Suprapubic skin (tissue), 4 donors: ENCODE measurements at places on chromosomes 5 and 9. TPM values are rescaled to one million over a fixed set of nuclear protein-coding genes. Genes with fewer than 3 reads are reported as not detected.

Gene MSX2
- total RNA-seq, result 10.9 TPM

- H3K27ac ChIP-seq, result no peak overlapping the region
- H3K4me3 ChIP-seq, result no peak overlapping the region
- H3K4me1 ChIP-seq, result no peaks in the 10 kb centered on the region
- no peak for DNase-seq
- no peaks in the 10 kb centered on the region for H3K27me3 ChIP-seq
Observed at GRCh38 chr5:103667068-103667467, 104.5 kb upstream of the NUDT12 start.

- H3K4me3 ChIP-seq, result no peak overlapping the region
- no peaks in the 10 kb centered on the region for H3K36me3 ChIP-seq
- H3K27ac ChIP-seq, result no peak overlapping the region
- DNase-seq, result no peak
- H3K4me1 ChIP-seq, result no peaks in the 10 kb centered on the region
- H3K27me3 ChIP-seq, result no peaks in the 10 kb centered on the region
Observed at GRCh38 chr5:36334315-36334714, 32.6 kb upstream of the RANBP3L start.

- H3K4me1 ChIP-seq, result peaks cover 30% of the 10 kb centered on the region
- H3K4me3 ChIP-seq, result no peak overlapping the region
- H3K27me3 ChIP-seq, result no peaks in the 10 kb centered on the region
- H3K36me3 ChIP-seq, result no peaks in the 10 kb centered on the region
Observed at GRCh38 chr9:37417857-37418618, 4.5 kb upstream of the GRHPR start.

GRCh38 chr5:137607771-137608170, 108.6 kb upstream of the SPOCK1 start:
- no peak overlapping the region for H3K27ac ChIP-seq
- no peaks in the 10 kb centered on the region for H3K36me3 ChIP-seq
- no peak for DNase-seq
- H3K27me3 ChIP-seq, result peaks cover 3% of the 10 kb centered on the region
- H3K4me1 ChIP-seq, result no peaks in the 10 kb centered on the region

Gene PCDHGC4
- total RNA-seq, result 17.6 TPM

Gene EFNA5
- 22.5 TPM for total RNA-seq

GRCh38 chr9:81103597-81104471, 585.5 kb downstream of the TLE1 start:
- H3K36me3 ChIP-seq, result no peaks in the 10 kb centered on the region
- no peaks in the 10 kb centered on the region for H3K27me3 ChIP-seq
- no peak overlapping the region for H3K4me3 ChIP-seq
- H3K4me1 ChIP-seq, result no peaks in the 10 kb centered on the region
- DNase-seq, result no peak

DNA sequence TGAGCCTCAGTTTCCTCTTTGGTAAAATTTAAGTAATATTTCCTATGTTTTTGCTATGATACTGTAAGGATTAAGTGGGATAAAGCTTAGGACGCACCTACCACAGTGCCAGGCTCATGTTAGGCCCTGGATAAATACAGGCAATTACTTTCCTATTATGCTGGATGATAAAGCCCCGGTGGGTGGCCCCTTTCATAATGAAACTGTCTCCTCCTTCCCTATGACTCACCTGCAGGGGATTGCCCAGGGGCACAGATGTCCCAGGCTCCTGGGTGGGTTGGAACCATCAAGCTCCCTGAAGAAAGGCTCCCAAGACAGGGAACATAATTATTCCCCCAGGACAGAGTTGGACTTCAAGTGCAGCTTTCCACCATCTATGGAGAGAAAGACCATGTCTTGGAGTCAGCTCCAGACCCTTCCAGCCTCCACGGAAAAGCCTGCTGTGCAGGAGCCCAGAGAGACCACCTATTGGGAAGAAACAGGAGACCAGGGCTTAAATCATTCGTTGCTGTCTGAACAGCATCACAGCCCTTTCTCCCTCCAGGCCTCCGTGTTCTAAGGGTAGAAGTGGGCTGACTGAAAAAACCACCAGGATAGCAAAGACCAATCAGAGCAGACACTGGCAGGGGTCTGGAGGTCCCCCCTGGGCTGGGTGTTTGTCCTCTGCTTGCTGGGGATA, 43.2 kb upstream of the FOXE1 start:
- no peak for DNase-seq
- H3K4me3 ChIP-seq, result no peak overlapping the region
- no peak overlapping the region for H3K27ac ChIP-seq
- H3K36me3 ChIP-seq, result no peaks in the 10 kb centered on the region

DNA sequence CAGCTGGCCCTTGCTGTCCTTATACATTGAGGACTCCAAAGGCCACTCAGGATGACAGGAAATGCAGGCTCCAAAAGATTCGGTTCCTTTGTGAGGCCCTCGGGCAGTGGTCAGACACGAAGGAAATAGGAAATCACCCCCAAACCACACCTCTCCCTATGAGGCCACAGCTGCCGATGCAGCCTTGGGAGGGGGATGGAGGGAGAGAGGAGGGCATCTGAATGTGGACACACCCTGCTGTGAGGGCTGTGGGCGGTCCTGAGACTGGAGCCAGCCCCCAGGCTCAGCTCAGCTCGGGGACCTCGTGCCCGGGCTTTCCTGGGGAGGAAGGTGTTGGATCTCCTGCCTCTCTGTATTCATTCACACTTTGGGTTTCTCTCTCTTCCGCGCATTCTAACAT, 2.7 kb upstream of the CLPTM1L start:
- no peak overlapping the region for H3K4me3 ChIP-seq
- no peaks in the 10 kb centered on the region for H3K27me3 ChIP-seq
- no peak for DNase-seq
- H3K36me3 ChIP-seq, result peaks cover 4% of the 10 kb centered on the region
- no peak overlapping the region for H3K27ac ChIP-seq

DNA sequence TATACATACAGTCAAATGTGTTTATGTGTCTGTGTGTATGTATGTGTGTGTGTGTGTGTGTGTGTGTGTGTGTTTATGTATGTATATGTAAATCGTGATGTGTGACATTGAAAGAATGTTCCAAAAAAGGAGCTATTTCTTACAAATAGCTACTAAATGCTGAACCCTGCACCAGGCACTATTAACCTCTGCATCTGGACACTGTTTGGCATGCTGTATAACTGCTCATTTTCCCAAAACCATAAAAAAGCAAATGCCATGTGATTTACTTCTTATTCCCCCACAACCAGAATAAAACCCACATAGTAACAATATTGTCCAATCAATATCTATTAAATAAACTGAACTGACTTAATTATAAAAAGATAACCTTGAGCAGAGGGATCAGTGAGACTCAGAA, 91.1 kb downstream of the NR6A1 start:
- H3K27ac ChIP-seq, result no peak overlapping the region
- no peak overlapping the region for H3K4me3 ChIP-seq
- no peaks in the 10 kb centered on the region for H3K27me3 ChIP-seq

- H3K4me1 ChIP-seq, result no peaks in the 10 kb centered on the region
- H3K27me3 ChIP-seq, result no peaks in the 10 kb centered on the region
- DNase-seq, result no peak
- no peaks in the 10 kb centered on the region for H3K36me3 ChIP-seq
Observed at GRCh38 chr9:68949271-68950000, 64.5 kb downstream of the PRKACG start.

Gene AIF1L
- total RNA-seq, result 25.6 TPM

DNA sequence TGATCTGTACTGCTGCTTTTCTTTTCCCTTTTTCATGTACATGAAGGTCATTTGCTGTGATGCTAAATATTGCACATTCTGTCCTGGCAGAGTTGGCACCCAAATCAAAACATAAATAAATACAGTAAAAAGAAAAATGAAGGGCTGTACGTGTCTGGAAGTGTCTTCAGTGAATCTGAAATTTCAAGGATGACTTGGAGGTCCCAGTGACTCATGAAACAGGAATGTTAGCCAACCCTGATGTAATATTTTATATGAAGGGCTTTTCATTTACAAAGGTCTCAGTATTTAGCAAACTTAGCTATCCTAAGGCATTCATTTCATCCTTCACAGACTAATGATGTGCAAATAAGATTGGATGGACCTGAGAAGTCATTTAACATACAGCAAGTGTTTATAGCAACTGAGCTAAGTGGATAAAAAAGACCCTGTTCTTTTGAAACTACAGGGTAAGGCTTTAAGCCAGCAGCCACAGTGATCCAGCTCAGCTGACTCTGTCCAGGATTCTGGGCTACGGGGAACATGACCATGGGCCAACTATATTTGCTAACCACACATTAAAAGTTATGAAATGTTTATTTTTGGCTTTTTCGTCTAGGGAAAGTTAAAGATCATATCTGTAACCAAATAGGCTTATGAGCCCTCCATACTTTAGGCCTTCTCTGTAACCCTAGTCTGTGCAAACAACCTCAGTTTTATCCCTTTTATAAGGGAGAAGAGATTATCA, 104.0 kb upstream of the DMRTA1 start:
- DNase-seq, result no peak
- no peak overlapping the region for H3K4me3 ChIP-seq
- no peaks in the 10 kb centered on the region for H3K4me1 ChIP-seq
- H3K27me3 ChIP-seq, result no peaks in the 10 kb centered on the region
- no peaks in the 10 kb centered on the region for H3K36me3 ChIP-seq

DNA sequence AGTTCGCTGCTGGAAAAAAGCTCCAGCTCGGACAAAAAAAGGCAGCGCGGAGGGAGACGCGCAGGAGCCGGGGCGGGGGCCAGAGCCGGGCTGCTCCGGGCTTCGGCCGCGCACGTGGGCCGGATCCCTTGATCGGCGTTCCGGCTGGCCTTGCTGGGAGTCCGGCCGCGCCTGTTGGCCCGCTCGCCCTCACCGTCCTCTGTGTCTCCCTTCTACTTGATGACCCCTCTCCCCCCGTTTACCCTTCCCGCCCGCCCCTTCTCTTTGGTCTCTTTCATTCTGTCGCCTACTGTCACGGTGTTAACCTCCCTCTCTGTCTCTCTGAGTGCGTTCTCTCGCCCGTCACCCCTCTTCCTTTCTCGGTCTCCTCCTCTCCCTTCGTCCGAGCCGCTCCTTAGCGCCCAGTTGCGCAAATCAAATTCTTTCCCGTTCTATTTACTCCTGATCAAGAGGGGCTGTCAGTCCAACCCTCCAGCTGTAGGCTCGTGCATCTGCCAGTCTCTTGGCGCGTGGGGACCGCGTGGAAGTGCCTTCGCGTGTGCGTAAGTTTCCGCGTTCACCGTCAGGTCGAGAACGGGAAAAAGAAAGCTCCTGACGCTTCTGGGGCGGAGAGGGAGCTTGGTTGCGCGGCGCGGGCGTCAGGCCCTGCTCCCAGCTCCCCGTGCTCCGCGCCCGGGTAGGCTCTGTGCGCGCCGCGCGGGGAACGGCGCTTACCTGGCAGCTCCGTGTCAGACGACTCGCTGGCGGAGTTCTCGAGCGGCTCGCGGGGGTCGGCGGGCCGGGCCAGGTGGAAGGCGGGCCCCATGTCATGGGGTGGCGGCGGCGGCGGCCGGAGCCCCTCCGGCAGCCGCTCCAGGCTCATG, 798 bp downstream of the PITX1 start:
- no peaks in the 10 kb centered on the region for H3K36me3 ChIP-seq
- peaks cover 36% of the 10 kb centered on the region for H3K4me1 ChIP-seq
- peak overlapping the region; percentile 63 for H3K4me3 ChIP-seq
- no peak for DNase-seq

- H3K4me1 ChIP-seq, result no peaks in the 10 kb centered on the region
- no peaks in the 10 kb centered on the region for H3K27me3 ChIP-seq
- H3K4me3 ChIP-seq, result no peak overlapping the region
- H3K27ac ChIP-seq, result no peak overlapping the region
- no peaks in the 10 kb centered on the region for H3K36me3 ChIP-seq
Observed at GRCh38 chr5:160792732-160793529, 59.1 kb downstream of the ATP10B start.

GRCh38 chr5:95591490-95591901, 28.4 kb upstream of the GPR150 start:
- H3K4me3 ChIP-seq, result no peak overlapping the region
- no peaks in the 10 kb centered on the region for H3K36me3 ChIP-seq
- no peaks in the 10 kb centered on the region for H3K4me1 ChIP-seq
- no peak for DNase-seq
